ENCODE measurements at places on chromosomes 1 and 21.

DNA sequence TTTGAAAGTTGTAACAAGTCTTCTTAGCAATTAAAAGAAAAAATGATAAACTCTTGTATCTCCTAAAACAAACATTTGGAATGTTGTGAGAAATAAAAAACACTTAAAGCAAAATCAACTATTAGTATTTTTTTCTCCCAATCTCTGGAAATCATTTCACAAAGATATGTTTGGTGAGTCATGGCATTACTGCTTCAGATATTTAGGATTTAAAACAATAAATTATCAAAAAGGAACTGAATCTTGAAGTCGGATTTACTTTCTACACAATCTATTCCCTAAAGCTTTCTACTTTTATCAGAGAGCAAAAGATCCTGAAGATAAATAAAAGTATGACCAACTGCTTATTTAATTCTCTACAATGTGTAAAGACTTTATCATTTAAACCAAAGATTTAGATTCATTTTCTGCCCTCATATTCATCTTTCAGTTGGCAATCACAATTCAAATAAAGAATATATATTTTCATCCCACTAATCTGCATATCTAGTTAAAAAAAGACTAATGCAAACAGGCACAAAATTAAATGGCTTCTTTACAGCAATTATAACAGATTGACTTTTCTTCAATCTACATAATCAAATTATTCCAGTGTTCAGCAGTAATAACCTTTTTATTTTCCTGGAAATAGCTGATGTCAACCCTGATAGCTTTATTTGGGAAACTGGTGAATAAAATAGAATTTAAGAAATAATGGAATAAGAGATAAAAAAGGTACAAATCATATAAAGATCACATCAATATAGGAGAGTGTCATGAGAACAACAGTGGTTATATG is 230.0 kb downstream of the COP1 start:
- DNase-seq = peak; percentile 45

DNA sequence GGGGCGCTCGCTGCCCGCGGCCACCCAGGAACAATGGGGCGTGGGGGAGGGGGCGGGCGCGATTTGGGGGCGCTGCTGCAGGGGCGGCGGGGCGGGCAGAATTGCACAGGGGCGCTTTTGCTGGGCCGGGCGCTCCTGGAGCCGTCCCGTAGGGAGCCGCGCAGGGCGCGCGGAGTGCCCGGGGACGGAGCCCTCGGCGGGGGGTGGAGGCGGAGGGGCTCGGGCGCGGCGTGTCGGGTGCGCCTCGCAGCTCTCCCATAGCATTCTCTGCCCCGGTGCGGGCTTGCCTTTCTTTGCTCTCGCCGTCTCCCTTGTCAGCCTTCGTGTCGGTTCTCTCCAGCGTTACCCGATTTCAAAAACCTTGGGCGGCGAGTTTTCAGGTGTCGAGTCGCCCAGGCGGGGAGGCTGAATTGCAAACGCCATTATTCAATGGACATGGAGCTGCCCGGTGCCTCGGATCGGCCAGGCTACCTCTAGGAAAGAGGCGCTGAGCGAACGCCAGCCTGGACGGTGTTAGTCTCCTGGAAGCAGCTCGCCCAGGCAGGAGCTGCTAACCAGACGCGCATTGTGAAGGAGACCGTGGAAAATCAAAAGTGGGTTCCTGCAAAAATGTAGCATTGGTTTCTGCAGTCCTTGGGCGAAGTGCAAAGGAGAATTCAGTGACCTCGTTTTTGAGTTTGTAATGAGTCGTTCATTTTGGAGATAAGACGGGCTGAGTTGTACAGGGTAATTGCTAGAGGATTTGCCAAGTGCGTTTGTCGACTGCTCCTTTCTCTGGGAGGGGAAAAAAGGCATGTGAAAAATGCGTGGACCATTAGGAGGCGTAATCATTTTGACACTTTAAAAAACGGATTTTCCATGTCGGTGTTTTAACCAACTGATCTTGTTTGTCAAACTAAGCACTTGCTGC is 626 bp downstream of the CXADR start:
- DNase-seq = peak; percentile 42

- peak; percentile 36 for DNase-seq
Measured at GRCh38 chr1:152533327-152533938, 19.2 kb downstream of the CRCT1 start.

GRCh38 chr1:1091344-1092148 is 17.4 kb upstream of the RNF223 start:
- no peak for DNase-seq

DNA sequence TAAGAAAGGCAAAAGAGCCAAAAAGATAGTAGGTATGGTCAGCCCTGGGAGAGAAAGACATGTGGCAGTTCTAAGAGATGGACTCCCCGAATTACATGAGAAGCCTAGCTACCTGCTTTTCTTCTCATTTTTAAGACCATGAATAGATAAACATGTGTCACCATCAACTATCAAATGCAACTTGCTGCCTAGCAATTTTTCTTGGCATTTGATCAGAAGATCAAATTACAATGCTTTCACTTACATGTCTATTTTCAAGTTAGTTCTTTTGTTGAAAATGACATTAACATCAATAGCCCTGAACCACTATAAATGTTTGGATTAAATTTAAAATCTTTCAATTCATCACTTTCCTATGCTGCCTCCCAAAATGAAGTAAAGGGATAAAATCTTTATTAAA is 212.3 kb downstream of the HHIPL2 start:
- DNase-seq = no peak

GRCh38 chr1:6359216-6360116 is 34.1 kb downstream of the ACOT7 start:
- peak; percentile 84 for DNase-seq

GRCh38 chr1:198042168-198042567 is 114.6 kb upstream of the NEK7 start:
- DNase-seq = peak; percentile 13

Data from fibroblast of pulmonary artery (primary cell).